ENCODE measurements at places on chromosomes 1 and 21.

DNA sequence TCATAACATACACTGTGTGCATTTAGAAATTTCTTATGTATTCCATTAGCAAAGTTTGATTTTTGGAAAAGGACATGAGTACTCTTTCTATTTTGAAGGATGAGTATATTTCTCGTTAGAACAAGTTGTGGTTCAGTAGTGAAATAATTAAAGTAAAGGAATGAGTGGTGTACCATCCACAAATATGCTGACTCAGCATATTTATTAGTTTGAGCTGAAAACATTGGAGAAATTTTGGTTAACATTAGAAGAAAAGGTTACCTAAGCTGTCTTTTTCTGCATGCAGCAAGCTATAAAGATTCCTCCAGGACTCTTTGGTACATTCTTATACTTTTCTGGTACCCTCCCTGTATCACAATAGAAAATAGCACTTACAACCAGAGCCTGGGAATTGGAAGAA lies 5.7 kb upstream of the OR2L5 start:
- no peak for DNase-seq

DNA sequence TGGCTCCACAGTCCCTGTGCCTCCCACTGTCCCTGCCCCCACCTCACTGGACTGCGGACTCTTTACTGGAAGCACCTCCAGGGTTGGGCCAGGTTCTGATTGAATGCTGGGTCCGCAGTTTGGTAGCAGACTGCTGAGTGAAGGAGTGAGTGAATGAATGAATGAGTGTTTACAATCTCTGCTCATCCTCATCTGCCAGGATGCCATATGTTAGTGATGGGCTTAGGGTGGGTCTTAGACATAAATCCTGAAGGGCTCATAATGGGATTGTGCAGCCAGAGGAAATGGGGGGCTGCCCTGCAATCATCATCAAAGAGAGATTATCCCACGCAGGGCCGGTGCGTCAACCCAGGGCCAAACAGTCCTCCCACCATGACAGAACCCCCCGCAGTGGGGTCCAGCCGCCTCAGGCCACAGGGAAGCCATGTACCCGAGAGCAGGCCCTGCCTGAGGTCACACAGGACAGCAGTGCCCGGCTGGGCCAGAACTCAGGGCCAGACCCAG lies 26.1 kb downstream of the SLC1A7 start:
- no peak for DNase-seq

GRCh38 chr1:160322831-160323230 lies 20.2 kb downstream of the COPA start:
- DNase-seq: no peak

DNA sequence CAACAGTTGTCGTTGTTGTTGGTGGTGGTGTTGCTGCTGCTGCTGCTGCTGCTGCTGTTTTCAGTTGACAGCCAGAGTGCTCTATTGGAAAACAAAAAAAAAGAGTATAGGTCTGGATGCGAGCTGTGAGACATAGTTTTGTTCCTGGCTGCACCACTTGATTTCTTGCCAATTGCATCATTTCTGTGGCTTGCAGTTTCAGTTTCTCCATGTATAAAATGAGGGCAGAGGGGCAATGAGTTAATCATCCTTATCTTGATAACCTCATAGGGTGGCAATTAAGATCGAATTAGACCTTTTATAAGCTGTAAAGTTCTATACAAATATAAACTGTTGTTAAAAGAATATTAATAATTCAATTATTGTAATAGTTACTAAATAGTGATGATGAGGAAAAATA lies 156.7 kb downstream of the DMRTA2 start:
- no peak for DNase-seq

DNA sequence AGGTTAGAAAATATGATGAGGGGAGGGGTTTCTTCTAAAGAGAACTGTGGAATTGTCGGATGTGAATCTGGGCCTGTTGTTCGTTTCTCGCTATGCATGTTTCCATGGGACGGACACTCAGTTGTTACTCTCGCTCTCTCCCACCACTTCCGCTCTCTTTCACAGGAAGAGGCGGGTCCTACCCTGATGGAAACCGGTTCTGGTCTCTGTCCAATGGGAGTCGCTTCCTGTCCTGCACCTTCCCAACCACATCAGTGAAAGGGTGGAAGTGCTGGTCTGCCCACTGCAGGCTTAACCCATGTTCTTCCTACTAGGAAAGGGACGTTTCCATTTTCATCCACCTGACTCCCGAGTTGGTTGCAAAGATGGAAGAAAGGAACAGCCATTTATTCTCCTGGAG lies 119.4 kb downstream of the KCNJ15 start:
- DNase-seq: no peak

- DNase-seq: no peak
Measured at GRCh38 chr1:9010781-9011323, 15.4 kb downstream of the SLC2A7 start.

DNA sequence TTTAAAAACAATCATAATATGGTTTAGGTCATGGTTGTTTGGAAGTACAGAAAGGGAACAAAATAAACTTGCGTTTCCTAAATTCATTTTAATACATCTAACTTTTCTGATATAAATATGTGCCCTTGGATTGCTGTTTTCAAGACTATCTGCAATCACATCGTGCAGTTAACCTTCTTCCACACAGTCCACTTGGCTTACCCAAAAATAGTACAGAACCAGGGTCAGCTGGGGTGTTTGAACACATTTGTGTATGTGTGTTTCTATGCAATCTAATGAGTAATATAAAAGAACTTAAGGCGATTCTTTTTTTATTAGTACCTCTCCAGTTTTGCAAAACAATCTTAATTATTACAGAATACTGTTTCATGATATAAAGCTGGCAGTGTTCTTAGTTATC lies 19.9 kb downstream of the SAMSN1 start:
- DNase-seq: no peak

DNA sequence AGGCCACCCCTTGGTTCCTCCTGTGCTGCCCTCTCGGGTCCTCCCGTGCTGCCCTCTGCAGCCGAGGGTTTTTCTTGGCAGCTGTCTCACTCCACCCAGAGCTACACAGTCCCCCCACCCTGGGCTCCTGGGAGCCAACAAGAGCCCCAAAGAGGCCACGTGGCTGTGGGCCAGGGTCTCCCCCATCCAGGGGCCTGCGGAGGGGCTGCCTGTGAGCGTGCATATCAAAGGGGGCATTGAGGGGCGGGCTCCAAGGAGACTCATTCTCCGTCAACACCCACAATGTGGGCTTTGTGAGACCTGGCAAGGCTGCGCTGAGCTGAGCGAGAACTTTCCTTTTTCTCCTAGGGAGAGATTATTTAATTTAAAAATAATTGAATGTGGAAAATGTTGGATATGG lies 108.7 kb upstream of the ARHGEF16 start:
- no peak for DNase-seq

GRCh38 chr1:187001198-187001889 lies 172.6 kb downstream of the PLA2G4A start:
- DNase-seq: no peak

- DNase-seq: no peak
Measured at GRCh38 chr1:119768778-119769177, at the start of gene HMGCS2. Gene HMGCS2 (minus strand): TSS chr1:119768905. CDS start chr1:119768844, 61 bp downstream.

DNA sequence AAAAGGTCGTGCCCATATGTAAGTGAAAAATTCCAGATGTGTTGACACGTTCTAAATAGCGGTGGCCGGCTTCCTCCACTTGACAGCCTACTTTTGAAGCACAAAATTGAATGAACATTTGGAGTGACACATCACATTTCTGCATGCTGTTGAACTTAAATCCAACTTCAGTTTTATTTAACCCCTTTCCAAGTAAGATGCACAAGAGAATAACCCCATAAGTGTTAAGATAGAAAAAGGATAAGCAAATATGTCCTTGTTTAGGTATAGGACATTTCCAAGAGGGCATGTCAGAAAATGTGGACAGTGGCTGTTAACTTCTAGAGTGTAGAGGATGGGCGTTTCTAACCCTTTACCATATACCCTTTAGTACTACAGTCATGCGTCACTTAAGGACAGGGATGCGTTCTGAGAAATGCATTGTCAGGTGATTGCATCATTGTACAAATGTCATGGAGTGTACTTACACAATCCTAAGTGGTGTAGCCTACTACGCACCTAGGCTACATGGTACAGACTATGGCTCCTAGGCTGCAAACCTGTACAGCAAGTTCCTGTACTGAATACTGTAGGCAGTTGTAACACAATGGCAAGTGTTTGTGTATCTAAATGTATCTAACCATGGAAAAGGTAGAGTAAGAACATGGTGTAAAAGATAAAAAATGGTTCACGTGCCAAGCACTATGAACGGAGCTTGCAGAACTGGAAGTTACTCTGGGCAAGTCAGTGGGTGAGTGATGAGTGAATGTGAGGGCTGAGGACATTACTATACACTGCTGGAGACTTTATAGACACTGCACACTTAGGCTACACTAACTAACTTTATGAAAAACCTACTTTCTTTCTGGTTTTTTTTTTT lies 9.3 kb upstream of the FAM89A start:
- no peak for DNase-seq

Data from substantia nigra (tissue), 51 donors.